NCI-H446 (cell line): ENCODE measurements at places on chromosomes 2 and 18.

DNA sequence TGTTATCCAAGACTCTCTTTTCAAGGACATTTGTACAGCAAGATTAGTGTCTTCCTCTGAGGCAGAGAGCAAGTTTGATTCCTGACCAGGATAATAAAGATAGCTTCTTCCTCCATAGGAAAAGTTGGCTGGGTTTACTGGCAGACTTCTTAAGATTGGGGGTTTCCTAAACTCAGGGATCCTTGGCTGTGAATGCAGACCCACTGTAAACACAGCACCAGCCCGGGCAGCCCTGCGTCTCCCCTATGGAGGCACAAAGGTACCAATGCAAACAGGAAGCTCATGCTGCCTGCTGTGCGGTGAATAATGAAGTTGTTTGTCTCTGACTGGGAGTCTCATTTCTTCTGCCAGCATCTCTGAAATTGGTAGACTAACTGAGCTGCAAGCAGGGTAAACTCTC is 96.2 kb upstream of the ARHGAP28 start:
- no peak for DNase-seq

- DNase-seq = no peak
Observed at GRCh38 chr2:8505311-8505920, 176.4 kb upstream of the ID2 start.

- DNase-seq = peak; percentile 47
Observed at GRCh38 chr2:172106108-172106961, 3.6 kb upstream of the DLX2 start.

DNA sequence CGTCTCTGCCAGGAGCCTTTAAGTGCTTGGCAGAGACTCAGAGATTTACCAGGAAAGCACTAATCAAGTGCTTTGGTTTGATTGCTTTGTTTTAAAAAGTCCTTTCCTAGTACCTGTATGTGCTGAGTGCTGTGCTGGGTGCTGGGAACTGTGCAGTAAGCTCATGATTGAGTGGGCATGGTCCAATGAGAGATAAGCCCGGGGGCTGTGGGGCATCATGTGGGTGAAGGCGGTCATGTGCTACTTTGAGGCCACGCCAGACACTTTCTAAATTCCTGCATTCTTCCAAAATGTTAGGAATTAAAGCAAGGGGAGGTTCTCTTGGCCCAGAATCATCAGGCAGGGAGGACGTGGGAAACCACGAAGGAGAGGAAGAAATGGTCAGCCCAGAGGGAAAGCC is 109.0 kb downstream of the ACAA2 start:
- DNase-seq = no peak

DNA sequence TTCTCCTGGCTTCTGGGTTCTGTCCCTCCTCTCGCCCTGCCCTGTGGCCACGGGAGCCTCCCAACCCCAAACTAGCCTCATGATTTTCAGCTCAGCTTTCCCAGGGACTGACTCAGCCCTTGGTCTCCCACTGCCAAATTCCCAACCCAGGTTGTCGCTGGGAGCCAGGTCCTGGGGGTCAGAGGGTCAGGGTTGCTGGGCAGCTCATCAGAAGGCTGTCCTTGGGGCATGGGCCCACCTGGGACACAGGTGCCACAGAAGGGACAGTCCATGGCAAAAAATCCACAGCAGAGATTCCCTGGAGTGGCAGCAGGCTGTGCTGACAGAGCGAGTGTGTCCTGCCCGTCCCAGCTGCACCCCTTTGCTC is 180.4 kb downstream of the TWIST2 start:
- no peak for DNase-seq

GRCh38 chr2:225411452-225411851 is 11.9 kb downstream of the NYAP2 start:
- no peak for DNase-seq

- DNase-seq = no peak
Observed at GRCh38 chr2:32375228-32375892, 18.5 kb downstream of the BIRC6 start.

GRCh38 chr18:3319894-3320454 is 58.0 kb downstream of the MYL12B start:
- no peak for DNase-seq

GRCh38 chr2:215191477-215191876 is 53.1 kb upstream of the ABCA12 start:
- DNase-seq = no peak

DNA sequence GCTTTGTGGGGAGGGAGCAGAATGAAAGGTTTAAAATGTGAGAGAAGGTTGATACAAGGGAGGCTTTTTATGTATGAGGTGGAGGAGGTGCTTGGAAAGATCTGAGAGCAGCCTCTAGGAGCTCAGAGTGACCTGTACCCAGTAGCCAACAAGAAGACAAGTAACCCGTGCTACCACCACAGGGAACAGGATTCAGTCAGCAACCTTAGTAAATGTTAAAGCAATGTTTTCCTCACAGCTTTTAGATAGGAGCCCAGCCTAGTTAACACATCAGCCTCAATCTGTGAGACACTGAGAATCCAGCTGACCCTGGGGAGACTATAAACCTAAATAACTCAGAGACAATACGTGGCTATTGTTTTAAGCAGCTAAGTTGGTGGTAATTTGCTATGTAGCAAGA is 194.9 kb upstream of the NT5C1B start:
- no peak for DNase-seq
